ENCODE measurements at places on chromosomes 6 and 20. TPM values are rescaled to one million over a fixed set of nuclear protein-coding genes. Genes with fewer than 3 reads are reported as not detected.

Gene ABCC10
- 7.9 TPM for total RNA-seq

Gene TMEM170B
- total RNA-seq = 5.2 TPM

Gene ZSCAN23
- total RNA-seq = 8.4 TPM

Gene ELOVL5
- 52.6 TPM for total RNA-seq

Gene LY86
- total RNA-seq = not detected

Gene HS3ST5
- not detected for total RNA-seq

Gene SLPI
- total RNA-seq = not detected

Gene CCM2L
- 2.1 TPM for total RNA-seq

Gene PKIB
- total RNA-seq = 23.7 TPM

Gene GHRH
- total RNA-seq = not detected

Gene TBC1D32
- total RNA-seq = 5.4 TPM

Gene PET117
- 17.9 TPM for total RNA-seq

Gene TNFRSF6B
- total RNA-seq = 12.6 TPM

Gene PRRC2A
- 51.9 TPM for total RNA-seq

Gene SLC17A3
- not detected for total RNA-seq

Gene SPATS1
- total RNA-seq = not detected

Gene BTN1A1
- not detected for total RNA-seq

Gene TBXT
- not detected for total RNA-seq

Gene CRYBG1
- total RNA-seq = 14.1 TPM

Gene WDR46
- total RNA-seq = 362 TPM

Gene C20orf141
- total RNA-seq = not detected

Gene CST9
- not detected for total RNA-seq

Gene FOXF2
- 2.7 TPM for total RNA-seq

Gene SLC25A27
- 7.5 TPM for total RNA-seq

Gene THEMIS
- total RNA-seq = not detected

Gene CST5
- not detected for total RNA-seq

Gene LY6G6F
- not detected for total RNA-seq

Gene CLPSL2
- total RNA-seq = not detected

Gene PROKR2
- not detected for total RNA-seq

Gene HLA-DRB5
- not detected for total RNA-seq

Gene PRELID3B
- total RNA-seq = 85.1 TPM

Gene FGD2
- not detected for total RNA-seq

Gene RSPO3
- total RNA-seq = not detected

Gene PNLDC1
- total RNA-seq = not detected

Gene HSD17B8
- total RNA-seq = 3.3 TPM

Gene ATP6V1G2
- 1.5 TPM for total RNA-seq

Gene BNIP5
- not detected for total RNA-seq

Gene PBOV1
- total RNA-seq = not detected

Gene DSP
- 67.4 TPM for total RNA-seq

Gene RAET1G
- 0.86 TPM for total RNA-seq

Gene C20orf202
- not detected for total RNA-seq

Gene ANKRD66
- not detected for total RNA-seq

Gene C6orf163
- 0.63 TPM for total RNA-seq
